ENCODE measurements at places on chromosomes 7 and 10.

DNA sequence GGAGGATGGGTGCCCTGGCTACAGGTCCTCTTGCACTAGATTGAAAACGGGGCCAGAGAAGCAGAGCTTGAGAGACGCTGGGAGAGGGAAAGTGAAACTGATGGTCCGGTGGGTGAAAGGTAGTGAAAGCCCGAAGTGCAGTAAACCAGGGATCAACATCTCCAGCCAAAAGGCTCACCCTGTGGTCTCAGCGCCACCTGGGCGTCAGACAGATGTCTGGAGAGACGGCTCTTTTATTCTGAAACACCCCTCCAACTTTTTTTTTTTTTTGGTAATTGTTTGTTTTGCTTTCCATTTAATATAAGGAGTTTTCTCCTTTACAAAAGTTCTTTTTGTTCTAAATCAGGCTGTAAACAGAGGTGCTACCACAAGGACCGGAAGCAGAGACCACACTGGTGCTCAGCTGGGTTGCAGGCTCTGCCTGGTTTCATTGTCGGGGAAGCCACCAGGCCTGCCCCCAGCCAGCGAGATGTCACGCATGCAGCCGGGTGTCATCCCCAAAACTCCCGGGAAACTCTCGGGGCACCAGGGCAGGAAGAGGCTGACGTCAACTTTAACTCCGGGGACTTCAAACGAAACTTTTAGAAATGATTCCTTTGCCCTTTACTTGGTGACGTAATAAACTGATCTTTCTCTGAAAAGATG is 11.2 kb downstream of the IL2RA start:
- peak; percentile 88 for DNase-seq

DNA sequence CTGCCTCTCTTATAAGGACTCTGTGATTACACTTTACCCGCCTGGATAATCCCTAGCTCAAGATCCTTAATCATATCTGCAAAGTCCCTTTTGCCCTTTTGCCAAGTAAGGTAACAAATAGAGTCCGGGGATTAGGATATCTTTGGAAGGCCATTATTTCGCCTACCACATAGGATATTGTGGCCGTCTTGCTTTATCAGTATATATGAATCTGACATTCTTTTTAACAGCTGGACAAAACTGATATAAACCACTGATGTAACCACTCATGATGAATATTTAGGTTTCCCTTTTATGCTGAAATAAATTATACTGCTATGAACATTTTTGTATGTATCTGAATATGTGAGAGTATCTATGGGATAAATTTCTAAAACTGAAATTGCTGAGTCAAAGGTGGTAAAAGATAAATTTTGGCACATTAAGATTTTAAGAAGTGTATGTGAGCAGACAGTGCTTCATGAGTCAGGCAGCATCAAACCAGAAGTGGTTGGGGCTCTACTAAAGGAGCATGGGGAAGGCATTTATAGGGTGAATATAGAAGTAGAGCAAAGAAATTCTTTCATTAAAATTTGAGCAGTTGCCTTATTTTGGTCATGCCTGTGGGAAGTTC is 44.7 kb downstream of the AVL9 start:
- no peak for DNase-seq

GRCh38 chr10:17239345-17240085 is 11.5 kb downstream of the VIM start:
- no peak for DNase-seq

GRCh38 chr10:26215396-26215934 is 1.1 kb upstream of the GAD2 start:
- no peak for DNase-seq

DNA sequence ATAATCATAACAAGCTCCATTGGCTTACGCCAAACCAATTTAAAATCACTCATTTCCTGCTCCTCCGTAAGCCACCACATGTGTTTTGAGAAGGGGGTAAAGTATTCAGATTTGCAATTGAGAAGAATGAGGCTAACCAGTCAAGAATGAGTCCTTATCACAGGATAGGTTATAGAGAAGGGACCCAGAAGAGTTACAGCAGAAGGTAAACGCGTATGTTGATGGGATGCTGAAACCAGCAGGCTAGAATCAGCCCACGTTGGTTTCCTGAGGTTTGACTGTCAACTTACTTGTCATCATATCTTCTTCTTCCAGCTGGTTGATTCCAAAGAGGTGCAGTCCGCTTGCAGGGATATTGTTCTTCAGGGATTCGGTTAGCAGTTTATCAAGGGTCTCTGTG is 64.1 kb upstream of the TM9SF3 start:
- DNase-seq: no peak

- no peak for DNase-seq
Measured at GRCh38 chr7:131722371-131722770, 165.9 kb upstream of the PODXL start.

GRCh38 chr10:131260031-131260430 is 51.5 kb downstream of the TCERG1L start:
- DNase-seq: no peak

GRCh38 chr7:95730493-95731280 is 41.7 kb upstream of the DYNC1I1 start:
- DNase-seq: no peak

- no peak for DNase-seq
Measured at GRCh38 chr10:73217628-73218027, 29.4 kb downstream of the DNAJC9 start.

GRCh38 chr10:108412323-108412722 is 1247.8 kb upstream of the SORCS1 start:
- DNase-seq: no peak

GRCh38 chr7:151410405-151411390 is 860 bp upstream of the WDR86 start:
- no peak for DNase-seq

GRCh38 chr7:119936836-119937235 is 336.1 kb upstream of the KCND2 start:
- DNase-seq: no peak

- DNase-seq: no peak
Measured at GRCh38 chr7:25839084-25839769, 312.8 kb upstream of the NFE2L3 start.

DNA sequence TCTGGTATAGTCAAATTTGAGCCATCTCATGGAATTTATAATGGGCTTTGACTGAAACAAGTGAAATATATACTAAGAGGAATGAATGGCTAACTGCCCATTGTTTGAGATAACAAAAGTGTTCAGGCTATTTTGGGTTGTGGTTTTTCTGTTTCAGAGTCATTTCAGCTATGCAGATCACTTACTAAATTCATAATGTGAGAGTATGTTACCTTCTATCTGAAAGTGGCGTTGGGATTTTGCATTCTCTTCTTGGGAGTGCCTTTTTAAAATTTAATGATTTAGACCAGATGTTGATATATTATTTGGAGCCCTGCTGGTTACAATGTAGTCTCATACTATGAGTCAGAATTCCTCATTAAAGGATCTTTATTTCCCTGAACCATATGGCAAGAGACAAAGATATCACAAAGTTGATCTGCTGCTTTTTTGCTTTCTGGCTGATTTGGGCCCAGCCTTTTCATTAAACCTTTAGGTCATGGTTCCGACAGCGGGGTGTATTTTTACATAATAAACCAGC is 10.4 kb downstream of the VCL start:
- DNase-seq: no peak

GRCh38 chr10:60441515-60441914 is 51.8 kb upstream of the ANK3 start:
- no peak for DNase-seq

DNA sequence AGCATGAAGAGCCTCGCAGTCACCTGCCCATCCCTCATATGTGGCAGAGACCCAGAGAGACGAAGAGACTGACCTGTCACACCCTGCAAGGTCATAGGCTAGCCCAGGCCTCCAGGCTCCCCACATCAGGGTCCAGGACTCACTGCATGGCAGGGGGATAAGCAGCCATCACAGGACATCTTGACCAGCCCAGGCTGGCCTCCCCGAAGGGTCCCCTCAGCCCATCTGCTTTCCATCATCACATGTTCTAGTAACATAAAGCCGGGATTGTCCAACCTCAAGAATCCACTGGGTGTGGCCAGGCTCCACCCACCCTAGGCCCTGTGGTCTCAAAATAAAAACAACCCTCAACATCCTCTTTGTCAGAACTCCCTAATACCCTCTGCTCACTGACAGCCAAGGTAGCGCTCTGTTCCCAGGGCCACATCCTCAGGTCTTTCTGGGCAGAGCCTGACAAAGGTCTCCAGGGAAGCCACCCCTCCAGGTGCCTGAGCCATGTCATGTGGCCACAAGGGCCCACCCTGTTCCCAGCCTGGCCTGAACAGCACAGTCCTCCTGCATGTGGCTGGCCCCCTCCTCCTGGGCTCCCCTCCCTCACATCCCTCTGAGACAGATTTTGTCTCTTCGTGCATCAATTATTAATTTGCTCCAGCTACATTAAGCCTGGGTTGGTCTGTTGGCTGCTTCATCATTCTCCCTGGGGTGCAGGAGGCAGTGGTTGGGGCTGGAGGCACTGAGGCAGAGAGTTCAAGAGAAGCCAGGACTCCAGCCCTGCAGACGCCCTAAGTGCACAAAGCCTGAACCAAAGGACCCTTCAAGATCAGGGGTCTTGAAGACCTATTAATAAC is 131.8 kb upstream of the UNC5B start:
- DNase-seq: no peak

GRCh38 chr10:21053953-21054690 is 157.0 kb upstream of the NEBL start:
- no peak for DNase-seq

DNA sequence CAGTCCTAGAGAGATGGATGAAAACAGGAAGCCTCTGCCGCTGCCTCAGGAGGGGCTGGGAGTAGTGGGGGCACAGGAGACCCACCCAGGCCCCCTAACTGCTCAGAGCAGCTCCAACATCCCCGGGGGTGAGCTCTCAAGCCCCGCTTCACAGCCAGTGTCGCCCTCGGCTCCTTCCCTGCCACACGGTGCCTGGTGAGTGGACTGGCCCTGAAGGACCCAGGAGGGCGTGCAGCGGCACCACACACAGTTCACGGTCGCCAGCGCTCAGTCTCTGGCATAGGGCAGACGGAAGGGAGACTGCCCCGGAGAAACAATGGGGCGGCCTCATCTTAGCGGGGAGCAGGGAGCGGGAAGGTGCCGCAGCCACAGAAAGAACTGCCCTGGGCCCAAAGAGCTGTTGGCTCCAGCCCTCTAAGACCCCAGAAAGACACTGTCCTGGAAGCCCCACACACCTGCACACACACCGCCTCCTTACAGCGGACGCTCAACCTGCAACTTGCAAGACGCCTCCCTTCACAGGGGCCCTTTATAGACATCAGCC is 1.2 kb downstream of the CLDN15 start:
- no peak for DNase-seq

DNA sequence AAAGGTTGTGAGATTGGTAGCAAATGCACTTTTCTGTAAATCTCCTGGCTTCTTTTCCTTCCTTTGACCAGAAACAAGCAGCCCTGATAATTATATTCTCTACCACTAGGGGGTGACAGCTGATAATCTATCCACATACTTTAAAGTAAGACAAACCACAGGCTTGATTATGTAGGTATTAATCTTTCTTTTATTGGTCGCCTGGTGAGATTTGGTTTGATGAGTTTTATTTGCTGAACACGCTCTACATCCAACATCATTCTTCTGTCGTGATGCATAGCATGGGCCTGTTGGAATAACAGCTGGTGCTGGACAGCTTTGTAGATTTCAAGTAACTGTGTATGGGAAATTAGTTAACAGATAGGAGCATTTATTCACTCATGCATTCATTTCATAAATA is 63.5 kb downstream of the ZNF365 start:
- DNase-seq: no peak

DNA sequence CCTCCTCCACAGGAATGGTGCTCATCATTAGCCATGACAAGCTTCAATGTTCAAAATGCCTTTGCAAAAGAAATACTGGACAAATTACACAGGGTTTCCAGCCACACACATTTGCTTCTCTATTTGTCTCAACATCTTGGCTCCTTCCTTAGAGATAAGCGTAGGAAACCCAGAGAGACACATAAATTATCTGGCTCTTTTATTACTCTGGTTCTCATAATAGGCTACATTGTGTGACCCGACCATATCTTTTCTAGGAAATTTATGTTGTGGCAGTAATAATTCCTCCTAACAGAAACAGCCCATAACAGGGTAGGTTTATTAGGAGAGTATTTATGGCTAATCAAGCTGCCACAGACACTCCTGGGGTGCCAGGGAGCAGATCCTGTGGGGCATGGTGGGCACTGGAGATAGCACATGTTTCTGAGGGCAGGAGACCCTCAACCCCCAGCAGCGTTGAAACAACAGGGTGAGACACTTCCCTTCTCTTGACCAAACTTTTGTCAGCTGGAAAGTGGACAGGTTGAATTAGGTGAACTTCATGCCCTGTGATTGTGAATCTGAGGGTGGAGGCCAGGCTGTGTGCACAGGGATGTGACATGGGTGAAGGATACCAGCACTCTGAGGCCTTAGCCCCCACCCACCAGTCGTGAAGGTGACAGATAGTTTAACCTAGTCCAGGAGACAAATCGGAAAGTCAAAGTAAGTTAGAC is 295.9 kb upstream of the ZNF32 start:
- DNase-seq: no peak

GRCh38 chr7:38215115-38215514 is 37.1 kb downstream of the STARD3NL start:
- no peak for DNase-seq

DNA sequence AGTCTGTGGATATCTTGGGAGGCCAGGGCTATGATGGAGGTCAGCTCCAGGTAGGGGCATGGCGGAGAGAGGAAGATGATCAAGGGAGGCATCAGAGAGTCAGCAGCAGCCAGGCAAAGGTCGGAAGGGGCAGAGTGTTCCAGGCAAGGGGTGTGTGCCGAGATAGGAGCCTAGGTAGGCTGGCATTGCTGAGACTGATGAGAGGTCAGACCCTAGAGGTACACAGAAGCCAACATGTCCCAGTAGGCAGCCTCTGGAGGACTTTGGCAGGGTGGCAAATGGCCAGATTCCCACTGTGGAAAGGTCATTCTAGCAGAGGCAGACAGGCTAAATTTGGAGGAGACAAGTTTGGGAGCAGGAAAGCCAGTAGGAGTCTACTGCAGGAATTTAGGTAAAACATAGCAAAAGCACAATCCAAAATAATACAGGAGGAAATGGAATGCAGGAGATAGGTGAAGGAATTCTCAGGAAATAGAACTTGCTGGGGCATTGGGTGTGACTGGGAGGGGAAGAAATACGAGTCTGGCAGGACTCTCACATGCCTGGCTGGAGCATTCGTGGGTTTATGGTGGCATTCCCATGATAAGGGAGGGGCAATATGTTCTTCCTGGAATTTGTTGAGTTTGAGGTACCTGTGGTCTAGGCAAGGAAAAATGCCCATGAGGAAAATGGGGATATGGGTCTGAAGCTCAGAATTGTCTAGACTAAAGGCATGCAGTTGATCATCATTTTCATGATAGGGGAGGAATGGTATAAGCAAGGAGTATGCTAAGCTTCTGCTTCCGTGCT is 25.7 kb downstream of the TMEM176A start:
- no peak for DNase-seq

GRCh38 chr7:79912213-79912633 is 222.4 kb upstream of the GNAI1 start:
- DNase-seq: no peak

DNA sequence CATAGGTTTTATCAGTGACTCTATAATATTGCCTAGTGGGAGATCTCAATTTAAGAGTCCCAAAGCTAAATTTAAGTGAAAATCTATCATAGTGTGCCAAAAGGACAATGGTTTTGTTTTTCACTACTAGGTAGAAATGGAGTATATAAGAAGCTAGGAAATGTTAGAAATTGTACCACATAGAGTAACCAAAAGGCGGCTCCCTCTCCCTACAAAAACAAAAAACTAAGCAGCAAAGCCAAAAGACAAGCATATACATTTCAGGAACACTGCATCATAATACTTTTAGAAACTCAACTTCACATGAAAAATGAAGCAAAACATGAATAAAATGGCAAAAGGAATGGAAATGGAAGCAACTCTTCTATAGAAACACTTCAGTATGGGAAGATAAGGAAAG is 271.6 kb downstream of the CACNA2D1 start:
- DNase-seq: no peak

Data from activated CD8-positive, alpha-beta memory T cell treated with anti-CD3 and anti-CD28 coated beads, Interleukin-2, amount 50 U/mL, for 4 hours (primary cell).